ENCODE measurements at places on chromosomes 6 and 20. TPM values are rescaled to one million over a fixed set of nuclear protein-coding genes. Genes with fewer than 3 reads are reported as not detected.

GRCh38 chr20:49483696-49484123, 1.2 kb upstream of the KCNB1 start:
- DNase-seq, result no peak

DNA sequence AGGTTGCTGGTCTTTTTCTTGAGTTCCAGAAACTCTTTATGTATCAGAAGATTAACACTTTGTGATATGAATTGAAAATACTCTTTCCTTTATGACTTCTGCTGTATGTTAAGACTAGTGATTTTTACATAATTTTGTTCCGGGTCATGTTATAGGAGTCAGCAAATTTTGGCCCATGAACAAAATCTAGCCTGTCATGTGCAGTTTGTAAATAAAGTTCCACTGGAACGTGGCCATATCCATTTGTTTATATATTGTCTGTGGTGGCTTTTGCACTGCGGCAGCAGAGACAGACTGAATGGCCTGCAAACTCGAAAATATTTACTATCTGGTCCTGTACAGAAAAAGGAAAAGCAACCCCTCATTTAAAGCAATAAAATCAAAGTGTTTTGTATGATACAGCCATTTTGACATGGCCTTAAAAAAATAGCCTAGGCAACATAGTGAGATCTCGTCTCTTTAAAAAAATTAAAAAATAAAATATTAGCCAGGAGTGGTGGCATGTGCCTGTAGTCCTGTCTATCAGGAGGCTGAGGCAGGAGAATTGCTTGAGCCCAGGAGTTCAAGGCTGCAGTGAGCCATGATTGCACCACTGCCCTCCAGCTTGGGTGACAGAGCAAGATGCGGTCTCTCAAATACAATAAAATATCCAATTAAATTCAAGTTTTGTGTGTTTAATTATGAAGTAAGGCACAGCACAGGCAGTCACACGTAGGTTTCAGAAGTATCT, 36.9 kb downstream of the SNX9 start:
- no peak for DNase-seq

DNA sequence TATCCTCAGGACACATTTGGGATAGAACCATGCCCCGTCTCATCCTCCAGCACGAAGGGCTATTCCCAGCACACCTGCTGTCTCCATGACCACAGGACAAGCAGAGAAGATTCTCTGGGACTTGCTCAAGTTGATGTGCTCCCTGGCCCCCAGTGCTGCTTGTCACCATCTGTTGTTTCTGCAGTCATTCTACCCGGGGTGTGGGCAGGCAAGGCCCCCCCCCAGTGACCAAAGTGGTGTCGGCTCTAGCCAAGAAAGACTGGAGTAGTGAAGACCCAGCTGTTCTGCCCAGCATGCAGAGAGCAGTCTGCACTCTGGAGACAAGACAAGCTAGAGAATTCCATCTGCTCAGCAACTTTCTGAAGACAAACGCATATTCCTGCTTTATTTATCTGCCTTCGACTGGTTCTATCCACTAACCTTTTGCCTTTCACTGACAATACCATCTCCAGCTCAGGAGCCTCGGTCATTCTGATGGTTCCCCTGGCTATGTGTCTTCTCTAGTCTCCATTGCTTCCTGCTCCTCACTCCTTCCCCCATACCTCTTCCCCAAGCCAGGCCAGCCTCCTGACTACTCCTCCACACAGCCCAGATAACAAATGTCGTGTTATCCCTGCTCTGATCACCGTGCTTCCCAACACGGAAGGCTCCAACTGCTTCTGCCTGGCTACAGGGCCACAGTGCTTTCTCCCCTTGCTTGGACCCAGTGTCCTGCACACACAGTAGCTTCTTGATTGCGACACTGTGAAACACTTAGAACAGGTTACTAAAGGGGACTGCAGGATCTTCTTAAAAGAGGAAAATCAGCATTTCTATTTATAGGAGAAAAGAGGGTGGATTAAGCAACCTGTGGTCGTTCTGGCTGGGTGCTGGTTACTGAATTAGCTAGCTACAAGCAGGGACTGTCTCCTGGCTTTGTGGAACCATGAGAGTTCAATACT, 86.7 kb upstream of the EMILIN3 start:
- no peak for DNase-seq

DNA sequence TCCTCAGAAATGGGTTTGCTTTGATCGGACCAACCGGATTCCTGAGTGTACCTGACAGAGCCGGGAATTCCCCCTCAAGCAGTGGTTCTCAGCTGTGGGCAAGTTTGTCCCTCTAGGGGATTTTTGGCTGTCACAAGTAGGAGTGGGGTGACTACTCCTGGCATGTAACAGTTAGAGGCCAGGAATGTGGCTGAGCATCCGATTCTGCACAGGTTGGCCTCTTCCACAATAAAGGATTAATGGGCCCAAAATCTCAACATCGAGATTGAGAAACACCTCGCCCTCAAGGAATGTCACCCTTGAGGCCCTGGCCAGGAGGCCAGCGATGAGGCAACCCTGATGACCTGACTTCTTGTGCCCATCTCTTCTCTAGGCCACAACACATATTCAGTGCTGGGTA, 7.9 kb downstream of the AGPAT4 start:
- DNase-seq, result no peak

- DNase-seq, result no peak
These were observed 106.5 kb downstream of the TOX2 start for GRCh38 chr20:44021186-44021585.

- DNase-seq, result no peak
These were observed 30.8 kb upstream of the VSTM2L start for GRCh38 chr20:37872161-37872560.

The MYLK4 gene
- 0.33 TPM for total RNA-seq

The FHL5 gene
- not detected for total RNA-seq

DNA sequence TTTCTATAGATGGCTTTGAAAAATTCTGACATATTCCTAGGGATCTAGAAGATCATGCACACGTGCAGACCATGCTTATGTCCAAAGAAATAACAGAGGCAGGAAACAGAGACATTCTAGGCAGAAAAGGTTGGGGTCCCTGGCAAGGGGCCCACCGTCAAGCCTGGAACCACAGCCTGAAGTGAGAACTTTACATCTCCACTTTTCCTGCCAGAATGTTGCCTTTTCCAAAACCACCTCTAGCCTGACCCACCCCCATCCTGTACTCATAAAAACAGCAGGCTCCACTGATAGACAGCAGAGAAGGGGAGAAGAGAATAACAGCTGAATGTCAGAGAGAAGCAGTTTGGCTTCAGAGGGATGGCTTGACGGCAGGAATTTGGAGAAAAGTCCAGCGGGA, 257.3 kb upstream of the NT5E start:
- no peak for DNase-seq

DNA sequence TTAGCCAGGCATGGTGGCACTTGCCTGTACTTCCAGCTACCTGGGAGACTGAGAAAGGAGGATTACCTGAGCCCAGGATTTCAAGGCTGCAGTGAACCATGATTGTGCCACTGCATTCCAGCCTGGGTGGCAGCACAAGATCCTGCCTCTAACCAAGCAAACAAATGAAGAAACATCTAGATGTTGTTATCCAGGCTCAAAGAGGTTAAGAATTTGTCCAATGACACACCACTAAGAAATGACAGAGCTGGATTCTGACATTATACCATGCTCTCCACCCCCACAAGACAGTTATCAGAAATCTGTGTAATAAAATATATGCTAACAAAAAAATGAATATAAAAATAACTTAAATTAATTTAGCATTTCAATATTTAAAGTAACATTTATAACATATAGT, 925.5 kb upstream of the SLC35B3 start:
- DNase-seq, result no peak

DNA sequence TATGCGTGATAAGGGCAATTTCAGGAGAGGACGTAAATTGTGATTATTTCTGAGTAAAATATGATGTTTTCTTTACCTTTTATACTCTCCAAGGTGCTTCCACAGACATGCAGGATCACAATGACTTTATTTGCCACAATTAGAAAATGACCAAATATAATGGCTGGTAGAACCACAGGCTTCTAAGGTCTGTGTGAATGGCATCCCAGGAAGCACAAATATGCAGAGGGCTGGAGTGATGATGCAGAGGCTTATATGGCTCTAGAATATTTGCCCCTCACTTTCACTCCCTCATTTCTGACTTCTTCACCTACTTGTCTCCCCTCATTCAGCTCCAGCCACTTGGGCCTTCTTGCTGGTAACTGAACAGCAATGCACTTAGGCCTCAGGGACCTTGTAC, 502.1 kb upstream of the MAP3K7 start:
- no peak for DNase-seq

DNA sequence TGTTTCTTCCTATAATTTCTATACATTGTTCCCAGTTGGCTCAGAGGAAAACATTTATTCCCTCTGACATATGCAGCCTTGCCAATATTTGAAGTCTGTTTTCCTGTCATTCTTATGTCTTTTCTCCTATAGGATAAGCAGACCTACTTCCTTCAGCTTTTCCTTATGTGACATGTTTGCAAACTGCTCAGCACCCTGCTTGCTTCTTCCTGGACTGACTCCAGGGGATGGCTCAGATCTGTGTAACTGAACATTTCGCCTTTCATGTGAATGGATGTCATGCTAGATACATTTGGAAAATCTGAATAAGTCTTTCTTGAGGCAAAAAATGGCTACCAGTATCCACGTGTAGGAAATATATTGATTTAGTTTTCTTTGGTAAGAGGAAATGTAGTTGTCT, 113.2 kb downstream of the CARMIL1 start:
- DNase-seq, result no peak

- no peak for DNase-seq
These were observed 150.2 kb downstream of the CDH26 start for GRCh38 chr20:60108397-60108796.

The GDAP1L1 gene
- total RNA-seq, result not detected

DNA sequence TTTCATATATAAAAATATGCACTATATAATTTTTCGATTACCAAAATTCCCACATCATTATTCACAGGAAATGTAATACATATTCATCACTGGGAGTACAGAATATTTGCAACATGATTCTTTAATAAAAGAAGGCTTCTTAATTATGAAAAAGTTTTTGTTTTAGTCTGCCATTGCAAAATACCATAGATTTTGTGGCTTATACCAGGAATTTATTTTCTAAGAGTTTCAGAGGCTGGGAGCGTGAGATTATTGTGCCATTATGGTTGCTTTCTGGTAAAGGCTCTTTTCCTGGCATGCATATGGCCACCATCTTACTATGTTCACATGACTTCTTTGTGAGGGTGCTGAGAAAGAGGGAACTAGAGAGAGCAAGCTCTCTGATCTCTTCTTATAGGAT, 306.9 kb upstream of the ADGRB3 start:
- DNase-seq, result no peak

- no peak for DNase-seq
These were observed 9.7 kb downstream of the FITM2 start for GRCh38 chr20:44301285-44301684.

DNA sequence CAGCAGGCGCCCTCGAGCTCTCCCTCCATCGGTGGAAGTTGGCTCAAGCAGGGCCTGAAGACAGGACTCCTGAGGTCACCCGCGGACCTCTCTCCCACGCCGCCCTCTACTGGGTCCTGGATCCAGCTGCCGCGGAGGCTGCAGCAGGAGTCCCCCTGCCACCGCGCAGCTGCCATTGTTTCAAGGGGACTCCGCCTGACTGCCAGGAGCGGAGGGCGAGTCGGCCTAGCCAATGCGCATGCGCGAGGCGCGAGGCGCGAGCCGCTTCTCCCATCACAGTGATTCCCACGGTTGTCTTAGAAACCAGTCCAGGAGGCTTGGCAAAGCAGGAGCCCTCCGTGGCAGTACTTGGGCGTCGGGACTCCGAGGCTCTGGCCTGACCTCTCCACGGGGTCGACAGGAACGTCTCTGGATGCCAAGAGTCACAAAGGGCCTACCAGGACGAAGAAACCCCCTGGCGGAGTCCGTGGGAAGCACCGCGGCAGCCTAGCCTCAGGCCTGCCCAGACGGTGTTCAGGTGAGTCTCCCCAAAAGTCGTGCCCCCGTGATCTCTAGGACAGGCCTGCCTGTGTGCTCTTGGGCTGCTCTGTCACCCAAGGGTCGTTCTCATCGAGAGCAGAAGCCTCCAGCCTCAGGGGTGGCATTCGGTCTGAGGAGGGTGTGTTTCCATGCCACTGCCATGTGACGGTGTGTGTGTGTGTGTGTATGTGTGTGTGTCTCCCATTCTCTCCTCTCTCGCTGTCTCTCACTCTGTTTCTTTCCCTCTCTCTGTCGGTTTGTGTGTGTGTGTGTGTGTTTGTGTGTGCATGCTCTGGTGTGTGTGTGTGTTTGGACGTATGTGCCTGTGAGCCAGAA, 290.6 kb upstream of the ZNF337 start:
- DNase-seq, result peak; percentile 69

DNA sequence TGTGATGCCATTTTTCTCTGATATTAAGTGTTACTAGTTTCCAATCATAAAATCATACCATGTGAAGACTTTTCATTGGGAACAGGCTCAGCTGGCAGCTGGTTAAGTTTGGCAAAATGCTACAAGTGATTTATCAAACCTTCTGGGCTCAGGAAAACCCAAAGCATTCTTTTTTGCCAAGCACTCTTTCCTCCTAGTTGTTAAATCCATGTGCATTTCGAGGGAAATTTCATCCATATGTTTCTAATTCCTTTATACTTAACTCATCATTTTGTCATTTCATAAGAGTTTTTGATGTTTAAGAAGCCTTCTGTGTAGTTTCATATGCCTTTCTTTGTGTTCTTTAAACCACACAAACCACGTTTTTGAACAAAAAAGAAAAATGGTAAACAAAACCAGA, 217.6 kb upstream of the PDE10A start:
- DNase-seq, result no peak

The WFDC2 gene
- total RNA-seq, result 2.5 TPM

The FKBP1C gene
- total RNA-seq, result not detected

- DNase-seq, result no peak
These were observed 220.1 kb upstream of the TSHZ2 start for GRCh38 chr20:52752023-52752422.

- peak; percentile 35 for DNase-seq
These were observed 48.8 kb downstream of the DST start for GRCh38 chr6:56593801-56594318.

- peak; percentile 22 for DNase-seq
These were observed 49.2 kb downstream of the GMDS start for GRCh38 chr6:2196079-2196679.

- DNase-seq, result no peak
These were observed 33.1 kb downstream of the HBS1L start for GRCh38 chr6:135021310-135022049.

- DNase-seq, result no peak
These were observed 28.3 kb downstream of the SLC2A4RG start for GRCh38 chr20:63767886-63768285.
